Lung microvascular endothelial cell (primary cell): ENCODE measurements at places on chromosomes 16 and 17.

- peak; percentile 79 for DNase-seq
These were observed 556 bp upstream of the SPNS1 start for GRCh38 chr16:28974007-28974436.

- DNase-seq: no peak
These were observed 4.9 kb upstream of the HIGD1B start for GRCh38 chr17:44842748-44843147.

GRCh38 chr17:7026471-7027115 lies 3.7 kb downstream of the BCL6B start:
- no peak for DNase-seq

GRCh38 chr17:49217651-49218413 lies 7.3 kb downstream of the ABI3 start:
- no peak for DNase-seq

GRCh38 chr16:29729116-29729521 lies 16.7 kb downstream of the C16orf54 start:
- DNase-seq: peak; percentile 61
